Stimulated activated CD8-positive, alpha-beta memory T cell treated with anti-CD3 and anti-CD28 coated beads, Interleukin-12 subunit alpha, Interleukin-12 subunit beta, amount 100 ng/mL, for 4 hours (primary cell): ENCODE measurements at places on chromosomes 11 and 22.

GRCh38 chr11:105899772-105900171 lies 122.3 kb downstream of the MSANTD4 start:
- no peak for DNase-seq

DNA sequence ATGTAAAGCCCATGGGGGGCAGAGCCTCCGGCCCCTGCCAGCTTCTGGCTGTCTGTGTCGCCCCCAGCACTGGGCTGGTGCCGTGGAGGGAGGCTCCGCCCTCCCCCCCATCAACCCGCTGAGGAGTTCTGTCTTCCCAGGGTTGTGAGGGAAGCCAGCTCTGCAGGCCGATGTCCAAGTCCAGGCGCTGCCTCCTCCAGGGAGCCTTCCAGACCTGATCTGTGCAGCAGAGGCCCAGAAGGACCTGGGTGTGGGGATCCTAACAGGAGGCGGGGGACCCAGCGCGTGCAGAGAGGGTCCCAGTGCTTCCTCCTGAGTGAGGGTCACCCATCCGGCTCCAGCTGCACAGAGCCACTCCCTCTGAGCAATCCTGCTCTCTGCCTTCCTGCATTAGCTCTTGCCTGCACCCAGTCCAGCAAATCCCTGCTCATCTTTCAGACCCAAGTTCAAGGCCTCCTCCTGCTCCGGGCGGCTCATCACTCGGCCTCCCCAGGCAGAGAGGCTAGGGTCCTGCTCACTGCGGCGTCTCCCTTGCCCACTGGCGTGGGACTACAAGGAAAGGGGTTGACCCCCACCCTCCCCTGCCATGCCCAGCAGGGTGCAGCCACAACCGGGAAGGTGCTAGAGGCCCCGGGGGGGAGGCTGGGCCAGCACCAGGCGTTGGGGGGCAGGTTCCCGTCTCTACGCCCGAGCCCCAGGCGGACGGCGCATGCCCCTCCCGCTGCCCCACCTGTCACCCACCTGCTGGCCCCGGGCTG lies 16.4 kb downstream of the PRR33 start:
- no peak for DNase-seq

- DNase-seq = no peak
Observed at GRCh38 chr22:49046546-49047361, 780.9 kb downstream of the BRD1 start.

DNA sequence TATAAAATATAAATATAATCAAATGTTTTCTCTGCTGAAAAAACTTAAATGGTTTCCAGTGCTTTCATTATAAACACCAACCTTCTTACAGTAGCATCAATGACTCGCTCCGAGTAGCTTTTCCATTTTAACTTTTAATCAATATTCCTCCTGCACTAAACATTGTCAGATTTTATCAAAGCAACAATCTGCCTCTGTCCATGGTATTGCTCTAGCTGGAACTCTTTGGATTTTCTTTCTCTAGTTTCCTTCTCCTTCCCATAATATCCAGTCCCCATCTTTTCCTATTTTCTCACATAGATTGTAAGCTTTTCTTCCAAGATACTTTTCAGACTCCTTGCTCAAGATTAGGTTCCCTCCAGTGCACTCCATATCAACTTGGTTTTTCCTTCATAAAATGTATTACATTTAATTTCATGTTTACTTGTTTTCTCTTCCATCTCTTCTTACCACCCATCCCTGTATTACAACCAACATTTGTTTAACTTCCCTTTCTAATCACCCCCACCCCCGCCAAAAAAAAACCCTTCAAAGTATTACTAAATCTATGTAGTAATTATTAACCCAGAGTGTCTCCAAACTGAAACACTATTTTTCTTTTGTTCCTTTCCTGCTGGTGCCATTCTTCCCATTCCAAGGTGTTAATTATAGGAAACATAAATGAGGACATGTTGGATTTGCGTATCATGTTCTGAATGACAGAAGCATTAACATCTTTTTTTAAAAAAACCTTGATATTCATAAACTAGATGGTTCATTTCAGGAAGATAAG lies 716.5 kb downstream of the NELL1 start:
- DNase-seq = no peak

DNA sequence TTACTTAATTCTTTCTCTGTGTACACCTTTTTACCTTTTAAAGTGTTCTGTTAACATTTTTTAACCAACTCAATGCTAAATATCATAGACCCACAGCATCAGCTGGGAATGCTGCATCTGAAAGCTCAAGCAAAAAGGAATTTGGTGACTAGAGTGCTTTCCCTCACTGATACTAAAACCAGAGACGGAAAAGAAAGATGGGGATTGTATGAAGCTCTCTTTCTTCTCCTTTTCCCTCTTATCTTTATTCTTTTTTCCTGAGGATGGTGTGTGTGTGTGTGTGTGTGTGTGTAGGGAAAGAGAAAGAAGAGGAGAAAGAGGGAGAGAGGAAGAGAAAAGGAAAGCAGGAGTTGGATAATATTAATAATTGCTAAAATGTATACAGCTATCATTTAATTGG lies 4.1 kb upstream of the SIK2 start:
- no peak for DNase-seq

DNA sequence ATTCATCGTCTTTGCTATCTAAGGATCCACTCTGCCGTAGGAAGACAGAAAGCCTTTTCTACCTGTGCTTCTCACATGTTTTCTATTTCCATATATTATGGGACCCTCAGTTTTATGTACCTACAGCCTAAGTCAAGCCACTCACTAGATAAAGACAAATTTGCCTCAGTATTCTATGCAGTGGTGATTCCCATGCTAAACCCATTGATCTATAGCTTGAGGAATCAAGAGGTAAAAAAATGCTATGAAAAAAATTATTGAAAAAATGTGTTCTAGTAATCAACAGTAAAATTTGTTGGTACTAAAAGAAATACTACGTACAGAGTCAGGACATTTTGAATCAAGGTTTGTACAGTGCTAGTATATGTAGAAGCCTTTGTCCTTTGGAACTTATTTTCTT lies 18.1 kb upstream of the OR5AL1 start:
- no peak for DNase-seq

DNA sequence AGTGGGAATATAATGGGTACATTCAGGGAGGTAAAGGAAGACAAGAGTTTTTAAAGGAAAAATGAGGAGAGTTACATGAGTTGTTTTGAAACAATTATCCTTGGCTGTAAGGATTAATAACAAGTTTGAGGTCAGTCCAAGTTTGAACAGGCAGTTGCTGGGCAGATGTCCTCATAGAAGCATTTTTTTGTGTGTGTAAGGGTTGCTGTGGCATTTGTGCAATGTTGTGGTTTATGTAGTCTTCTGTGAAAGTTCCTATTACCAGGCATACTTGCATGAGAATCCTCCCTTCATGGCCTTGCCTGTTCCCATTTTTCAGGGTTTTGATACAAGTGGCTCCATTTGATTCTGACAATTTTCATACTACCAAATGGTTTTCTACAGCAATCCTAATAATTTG lies 400.2 kb downstream of the KCNA4 start:
- DNase-seq = no peak

DNA sequence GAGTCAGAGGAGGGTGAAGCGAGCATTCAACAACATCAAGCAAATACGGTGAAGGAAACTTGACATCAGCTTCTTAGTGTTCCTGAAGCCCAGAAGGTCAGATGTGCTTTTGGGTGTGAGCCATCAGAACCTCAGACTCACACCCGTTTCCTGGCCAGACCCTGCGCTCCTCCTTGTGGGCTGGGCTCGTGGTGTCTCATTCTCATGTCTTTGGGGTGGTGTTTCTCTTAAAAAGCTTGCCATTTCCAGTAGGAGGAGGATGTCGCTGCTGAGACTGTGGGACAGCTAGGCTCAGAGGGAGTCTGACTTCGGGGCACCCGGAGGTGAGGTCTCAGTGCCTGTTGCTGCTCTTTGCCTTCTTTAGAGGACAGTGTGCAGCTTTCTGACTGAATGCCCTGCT lies 24.2 kb downstream of the PPFIBP2 start:
- DNase-seq = no peak

DNA sequence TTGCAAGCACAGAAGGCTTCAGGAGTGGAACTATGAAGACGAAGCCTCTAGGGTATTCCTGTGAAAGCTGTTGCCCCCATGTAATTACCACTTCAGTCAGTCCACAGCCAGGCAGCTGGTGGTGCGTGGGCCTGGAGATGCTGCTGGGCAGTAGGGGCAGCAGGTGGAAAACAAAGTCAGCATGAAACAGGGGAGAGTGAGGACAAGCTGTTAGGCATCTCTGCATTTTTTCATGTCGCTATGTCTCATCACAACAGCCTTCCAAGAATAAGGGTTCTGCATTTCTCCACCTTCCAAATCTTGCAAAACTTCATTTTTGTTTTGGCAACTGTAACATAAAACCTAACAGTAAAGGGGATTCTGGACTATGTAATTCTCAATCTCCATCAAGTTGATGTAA lies 757.5 kb downstream of the NELL1 start:
- no peak for DNase-seq

DNA sequence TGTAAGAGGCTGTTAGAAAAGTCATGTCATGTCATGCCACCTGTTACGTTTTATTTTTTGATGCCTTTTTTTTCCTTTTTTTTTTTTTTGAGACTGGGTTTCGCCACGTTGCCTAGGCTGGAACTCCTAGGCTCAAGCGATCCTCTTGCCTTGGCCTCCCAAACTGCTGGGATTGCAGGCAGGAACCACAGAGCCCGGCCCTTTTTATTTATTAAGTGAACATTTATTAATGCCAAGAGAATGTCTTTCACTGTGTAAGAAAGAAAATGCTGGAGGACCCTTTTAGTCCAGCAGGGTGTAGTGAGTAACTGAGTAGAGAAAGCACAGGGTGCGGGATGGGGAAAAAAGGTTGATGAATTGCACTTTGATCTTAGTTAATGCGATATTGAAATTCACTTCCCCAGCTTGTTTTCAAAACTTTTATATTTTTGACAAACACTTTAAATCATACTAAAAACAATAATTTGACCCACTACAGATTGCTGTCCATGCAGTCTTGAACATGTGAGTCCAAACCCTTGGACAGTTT lies 2.3 kb upstream of the XBP1 start:
- DNase-seq = no peak

DNA sequence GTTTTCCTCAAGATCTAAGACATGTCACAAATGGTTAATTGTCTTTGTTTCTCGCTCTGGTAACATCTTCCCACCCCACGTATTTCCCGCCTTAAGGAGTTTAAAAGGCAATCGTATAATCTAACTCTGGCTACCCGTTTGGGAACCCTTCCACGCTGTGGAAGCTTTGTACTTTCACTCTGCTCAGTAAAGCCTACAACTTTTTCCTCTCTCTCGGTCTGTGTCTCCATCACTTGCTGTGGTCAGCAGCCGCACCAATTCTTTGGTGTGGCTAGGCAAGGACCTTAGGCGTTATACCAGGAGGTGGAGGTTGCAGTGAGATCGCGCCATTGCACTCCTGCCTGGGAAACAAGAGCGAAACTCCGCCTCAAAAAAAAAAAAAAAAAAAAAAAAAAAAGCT lies 1430.1 kb downstream of the LRRC4C start:
- DNase-seq = no peak

- no peak for DNase-seq
Observed at GRCh38 chr22:31584804-31585160, 77.2 kb downstream of the PISD start.

GRCh38 chr11:112016088-112016764 lies 9.0 kb upstream of the DLAT start:
- DNase-seq = no peak

DNA sequence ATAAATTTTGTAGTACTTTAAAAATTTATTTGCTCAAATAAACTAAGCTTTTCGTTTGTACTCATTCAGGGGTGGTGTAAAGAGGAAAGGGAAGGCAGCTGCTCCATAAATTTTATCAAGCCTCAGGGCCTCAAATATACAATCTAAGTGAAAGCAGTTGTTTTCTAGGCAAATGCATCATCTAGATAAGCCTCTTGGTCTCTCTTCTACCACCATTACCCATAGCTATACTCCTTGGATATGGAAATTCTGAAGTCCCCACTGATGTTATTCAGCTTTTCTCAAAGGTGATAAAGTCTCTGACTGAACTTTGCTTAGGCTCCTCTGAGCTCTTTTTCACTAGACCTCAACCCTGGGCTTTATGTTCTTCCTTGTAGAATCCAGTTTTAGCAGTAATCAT lies 1313.1 kb downstream of the JRKL start:
- no peak for DNase-seq

GRCh38 chr11:69007975-69008381 lies 5.1 kb downstream of the MRGPRF start:
- DNase-seq = no peak

- DNase-seq = no peak
Observed at GRCh38 chr11:118914178-118914918, 11.4 kb downstream of the BCL9L start.

DNA sequence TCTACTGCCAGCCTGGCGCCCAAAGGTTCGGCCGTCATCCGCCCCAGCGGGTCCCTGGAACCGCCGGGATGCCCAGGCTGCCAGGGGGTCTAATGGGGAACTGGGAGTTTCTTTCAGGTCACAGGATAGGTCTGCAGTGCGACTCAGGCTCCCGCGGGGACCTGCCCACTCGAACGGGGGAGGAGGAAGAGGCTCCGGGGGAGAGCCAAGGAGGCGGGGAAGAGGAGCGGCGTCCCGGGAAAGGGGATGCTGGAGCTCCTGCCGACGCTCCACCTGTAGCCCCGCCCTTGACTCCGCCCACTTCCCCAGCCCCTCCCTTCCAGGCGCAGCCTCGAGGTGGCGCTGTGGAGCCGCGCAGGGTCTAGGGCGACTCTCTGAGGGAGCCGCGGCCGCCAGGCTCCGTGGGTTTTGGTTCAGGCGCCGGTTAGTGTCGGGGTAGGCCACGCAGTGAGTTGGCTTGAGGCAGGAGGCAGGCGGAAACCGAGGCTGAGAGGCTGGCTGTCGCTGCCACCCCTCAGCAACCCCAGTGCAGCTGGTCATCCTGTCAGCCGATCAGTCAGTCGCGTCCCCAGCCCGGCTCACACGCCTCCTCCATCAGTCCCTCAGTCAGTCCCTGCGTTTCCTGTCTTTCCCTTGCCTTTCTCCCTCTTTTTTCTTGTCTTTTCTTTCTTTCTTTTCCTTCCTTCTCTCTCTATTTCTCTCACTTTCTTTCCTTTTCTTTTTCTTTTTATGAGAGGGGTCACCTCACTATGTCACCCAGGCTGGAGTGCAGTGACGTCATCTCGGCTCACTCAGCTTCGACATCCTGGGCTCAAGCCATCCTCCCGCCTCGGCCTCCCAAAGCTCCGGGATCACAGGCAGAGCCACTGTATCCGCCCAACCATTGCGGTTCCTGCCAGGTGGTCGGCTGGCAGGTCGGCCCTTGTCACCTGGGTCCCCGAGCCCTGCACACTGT lies 26.4 kb downstream of the YWHAH start:
- peak; percentile 75 for DNase-seq

DNA sequence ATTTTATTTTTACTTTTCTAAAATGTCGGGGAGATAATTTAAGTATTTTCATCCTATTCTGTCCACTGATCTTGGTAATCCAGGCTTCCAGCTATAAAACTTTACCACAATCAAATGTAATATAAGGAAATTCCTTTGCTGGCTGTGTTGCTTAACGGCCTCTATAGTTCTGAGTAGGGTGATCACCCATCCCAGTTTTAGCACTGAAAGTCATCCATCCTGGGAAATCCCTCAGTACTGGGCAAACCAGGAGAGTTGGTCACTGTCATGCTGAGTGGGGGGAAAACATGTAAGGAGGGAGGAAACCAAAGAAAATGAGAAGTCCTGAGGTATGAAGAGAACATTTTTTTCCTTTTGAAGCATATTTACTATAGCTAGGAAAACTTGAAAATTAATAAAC lies 12.8 kb upstream of the BACE1-AS start:
- DNase-seq = no peak

GRCh38 chr11:66546368-66546965 lies at the start of gene ACTN3:
TSS of gene ACTN3 (plus strand) at chr11:66546903. CDS start at chr11:66546938, 35 bp downstream.
- no peak for DNase-seq
